ENCODE measurements at places on chromosomes 2 and 18.
A peak's percentile ranks its signal among the peaks of the same experiment; 100 is the strongest.

GRCh38 chr2:168712053-168712452 is 90.4 kb upstream of the NOSTRIN start:
- DNase-seq = peak; percentile 71

- DNase-seq = no peak
Observed at GRCh38 chr2:216643986-216644659, 10.9 kb downstream of the IGFBP2 start.

DNA sequence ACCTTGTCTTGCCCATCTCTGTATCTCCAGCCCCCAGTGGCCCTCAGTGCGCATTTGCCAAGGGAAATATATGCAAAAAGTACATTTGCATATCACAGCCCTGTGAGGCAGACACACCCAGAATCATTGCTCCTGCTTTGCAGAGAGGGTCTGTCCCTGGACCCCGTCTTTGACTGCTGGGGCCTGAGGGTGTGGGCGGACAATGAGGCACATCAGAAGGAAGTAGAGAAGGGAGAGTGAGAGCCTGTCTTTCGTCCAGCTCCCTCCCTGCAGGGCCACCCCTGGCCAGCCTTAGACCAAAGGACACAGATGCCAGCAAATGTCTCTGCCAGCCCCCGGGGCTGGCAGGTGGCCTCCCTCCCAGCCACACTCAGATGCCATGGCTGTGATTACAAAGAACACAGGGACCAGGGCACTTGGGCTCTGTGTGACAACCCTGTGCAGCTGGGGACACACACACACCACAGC is 516.2 kb upstream of the MYT1L start:
- DNase-seq = no peak

DNA sequence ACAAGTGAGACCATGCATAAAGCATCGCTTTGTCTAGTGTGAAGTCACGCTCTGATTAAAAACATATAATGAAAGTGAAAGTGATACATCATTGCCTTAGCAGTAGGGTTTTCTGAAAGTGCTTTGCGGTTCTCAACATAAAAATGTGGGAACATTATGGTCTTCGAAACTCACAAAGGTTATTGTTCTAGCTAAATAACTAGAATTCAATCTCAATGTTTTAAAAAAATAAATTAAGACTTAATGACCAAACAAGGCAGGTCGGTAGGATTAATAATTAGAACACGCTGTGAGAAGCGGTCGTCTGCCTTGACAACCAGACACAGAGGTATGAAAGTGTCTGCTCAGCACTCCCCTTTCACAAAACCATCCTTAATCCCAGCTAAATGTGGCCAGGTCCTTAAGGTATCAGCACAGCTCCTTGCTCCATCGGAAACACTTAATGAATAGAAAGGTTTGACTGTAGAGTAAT is 42.2 kb downstream of the KLHL14 start:
- peak; percentile 15 for DNase-seq

GRCh38 chr2:174344716-174345461 is 10.1 kb downstream of the SP9 start:
- no peak for DNase-seq

GRCh38 chr2:112933261-112933660 is 22.3 kb downstream of the IL37 start:
- no peak for DNase-seq

DNA sequence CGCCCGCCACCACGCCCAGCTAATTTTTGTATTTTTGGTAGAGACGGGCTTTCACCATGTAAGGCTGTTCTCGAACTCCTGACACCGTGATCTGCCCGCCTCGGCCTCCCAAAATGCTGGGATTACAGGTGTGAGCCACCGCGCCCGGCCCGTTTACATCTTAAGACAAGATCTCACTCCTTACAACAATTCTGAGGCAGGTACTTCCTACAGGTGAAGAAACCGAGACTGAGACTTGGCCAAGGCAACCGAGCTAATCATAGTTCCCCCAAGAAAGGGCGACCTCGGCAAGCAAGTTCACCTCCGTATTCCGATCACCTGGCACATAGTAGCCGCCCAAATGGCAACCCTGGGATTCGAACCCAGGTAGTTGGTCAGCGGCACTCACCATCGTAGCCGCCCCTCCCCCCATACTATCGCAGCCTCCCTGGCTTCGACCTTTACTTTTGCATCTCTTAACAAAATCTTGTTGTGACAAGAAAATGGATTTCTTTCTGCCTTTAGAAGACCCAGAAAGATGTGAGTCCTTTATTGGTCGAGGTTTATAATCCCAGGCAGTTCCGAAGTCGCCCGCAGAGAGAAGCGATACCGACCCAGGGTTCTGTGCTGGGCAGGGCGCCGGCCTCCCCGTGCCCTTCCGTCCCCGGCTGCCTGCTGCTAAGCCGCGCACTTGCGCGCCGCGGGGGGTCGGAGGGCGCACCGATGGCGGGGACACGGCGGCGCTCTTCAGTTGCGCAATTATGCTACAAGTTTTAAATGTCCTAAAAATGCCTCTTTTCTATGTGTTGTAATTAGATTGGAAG is 1.1 kb upstream of the FZD5 start:
- no peak for DNase-seq

GRCh38 chr2:211816754-211817153 is 721.8 kb downstream of the ERBB4 start:
- no peak for DNase-seq

DNA sequence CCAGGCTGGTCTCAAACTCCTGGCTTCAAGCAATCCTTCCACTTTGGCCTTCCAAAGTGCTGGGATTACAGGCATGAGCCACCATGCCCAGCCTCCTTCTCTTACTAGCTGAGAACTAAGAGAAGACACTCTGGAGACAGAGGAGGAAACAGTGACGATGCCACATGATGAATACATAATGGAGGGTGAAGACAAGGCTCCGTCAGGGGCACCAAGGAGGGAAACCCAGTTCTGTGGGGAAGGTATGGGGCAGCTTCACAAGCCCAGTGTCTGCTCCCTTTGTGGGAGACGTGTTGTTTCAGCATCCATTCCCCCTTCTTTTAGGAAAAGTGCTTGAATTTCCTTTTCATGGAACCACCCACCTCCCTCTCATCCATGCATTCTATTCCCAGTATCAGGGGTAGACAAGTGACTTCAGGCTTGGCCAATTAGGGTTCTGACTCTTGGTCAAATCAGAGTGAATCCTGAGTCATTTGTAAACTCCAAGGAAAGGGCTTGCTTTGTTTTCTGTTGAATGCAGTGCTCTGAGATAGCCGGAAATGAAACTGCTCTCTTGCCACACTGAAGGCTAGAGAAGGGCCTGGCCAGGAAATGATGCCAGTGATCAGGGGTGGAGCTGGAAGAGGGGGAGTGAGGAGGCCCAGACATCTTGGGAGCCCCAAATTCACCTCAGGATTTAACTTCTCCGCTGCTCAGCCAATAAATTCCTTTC is 23.7 kb downstream of the TMEM127 start:
- DNase-seq = peak; percentile 68

DNA sequence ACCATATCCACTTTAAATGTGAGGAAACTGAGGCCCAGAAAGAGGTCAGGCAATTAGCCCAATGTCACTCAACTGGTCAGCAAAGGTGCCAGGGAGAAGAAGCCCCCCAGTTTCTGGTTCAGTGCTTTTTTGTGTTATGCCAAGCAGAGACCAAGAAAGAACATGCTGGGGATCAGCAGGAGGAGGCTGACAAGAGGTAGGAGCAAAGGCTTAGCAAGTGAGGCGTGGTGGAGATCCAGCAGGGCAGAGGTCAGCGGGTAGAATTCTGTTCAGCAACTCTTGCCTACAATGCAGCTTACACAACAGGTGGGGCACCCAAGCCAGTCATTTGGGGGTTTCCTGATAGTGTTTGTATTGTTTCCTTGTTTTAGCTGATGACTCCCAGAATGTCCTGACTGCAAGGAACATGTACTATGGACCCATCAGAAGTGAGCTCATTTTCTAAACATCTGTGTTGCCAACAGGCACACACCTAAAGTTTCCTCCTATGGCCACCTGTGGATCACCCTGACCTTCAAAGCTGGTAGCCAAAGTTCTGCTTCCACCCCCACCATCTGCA is 28.2 kb downstream of the LPIN2 start:
- DNase-seq = no peak

- no peak for DNase-seq
Observed at GRCh38 chr18:62732617-62733016, 17.3 kb downstream of the PHLPP1 start.

GRCh38 chr18:50895350-50896045 is 16.6 kb downstream of the ME2 start:
- no peak for DNase-seq

DNA sequence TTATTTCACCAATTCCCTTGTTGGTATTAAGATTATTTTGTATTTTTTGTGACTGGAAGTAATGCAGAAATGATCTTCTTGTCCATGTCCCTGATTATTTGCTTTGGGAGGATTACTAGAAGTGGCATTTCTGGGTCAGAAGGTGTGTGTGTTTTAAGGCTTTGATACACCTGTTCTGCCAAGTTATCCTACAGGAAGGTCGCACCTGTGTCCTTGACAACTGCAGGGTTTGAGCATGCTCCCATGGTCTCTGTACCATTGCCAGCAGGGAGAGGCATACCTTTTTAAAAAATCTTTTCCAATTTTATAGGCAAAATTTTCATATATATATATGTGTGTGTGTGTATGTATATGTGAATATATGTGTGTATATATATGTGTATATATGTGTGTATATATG is 29.7 kb downstream of the KDM3A start:
- no peak for DNase-seq

- no peak for DNase-seq
Observed at GRCh38 chr2:49105506-49105905, 48.8 kb downstream of the FSHR start.

DNA sequence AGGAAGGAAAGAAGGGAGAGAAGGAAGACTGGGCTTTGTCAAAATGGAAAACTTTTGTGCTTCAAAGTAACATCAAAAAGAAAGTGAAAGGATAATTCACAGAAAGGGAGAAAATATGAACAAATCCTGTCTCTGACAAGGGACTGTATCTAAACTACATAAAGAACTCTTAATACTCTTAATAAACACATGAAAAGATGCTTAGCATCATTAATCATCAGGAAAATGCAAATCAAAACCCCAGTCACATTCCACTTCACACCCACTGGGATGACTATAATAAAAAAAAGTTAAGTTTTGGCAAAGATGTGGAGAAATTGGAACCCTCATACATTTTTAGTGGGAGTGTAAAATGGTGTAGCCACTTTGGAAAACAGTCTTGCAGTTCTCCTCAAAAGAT is 11.8 kb upstream of the ZFP36L2 start:
- no peak for DNase-seq

- DNase-seq = no peak
Observed at GRCh38 chr2:8004250-8004681, 677.6 kb upstream of the ID2 start.

GRCh38 chr18:57995331-57995730 is 48.7 kb upstream of the NEDD4L start:
- no peak for DNase-seq

DNA sequence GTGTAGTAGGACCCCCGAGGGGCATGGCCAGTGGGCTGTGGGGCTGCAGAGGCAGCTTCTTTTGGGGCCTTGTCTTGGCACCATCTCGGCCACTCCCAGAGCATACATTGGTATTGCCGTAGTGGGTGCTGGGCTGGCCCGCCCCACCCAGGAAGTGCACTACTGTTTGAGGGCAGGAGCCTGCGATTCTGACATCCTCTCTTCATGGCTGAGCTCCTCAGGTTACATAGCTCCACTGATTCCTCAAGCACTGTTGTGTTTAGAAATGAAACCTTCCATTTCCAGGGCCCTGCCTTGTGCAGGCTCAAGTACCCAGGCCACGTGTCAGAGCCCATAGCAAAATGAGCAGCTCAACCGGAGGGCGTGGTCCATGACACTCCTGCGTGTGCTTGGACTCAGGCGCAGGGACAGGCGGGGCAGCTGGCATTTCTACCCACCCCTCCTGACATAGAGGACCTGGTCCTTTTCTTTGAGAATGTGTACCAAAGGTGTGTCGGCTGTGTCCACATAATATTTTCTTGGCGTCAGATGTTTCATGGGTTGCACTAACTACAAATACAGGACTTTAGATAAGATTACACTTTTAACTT is 67.9 kb downstream of the DGKD start:
- peak; percentile 79 for DNase-seq

DNA sequence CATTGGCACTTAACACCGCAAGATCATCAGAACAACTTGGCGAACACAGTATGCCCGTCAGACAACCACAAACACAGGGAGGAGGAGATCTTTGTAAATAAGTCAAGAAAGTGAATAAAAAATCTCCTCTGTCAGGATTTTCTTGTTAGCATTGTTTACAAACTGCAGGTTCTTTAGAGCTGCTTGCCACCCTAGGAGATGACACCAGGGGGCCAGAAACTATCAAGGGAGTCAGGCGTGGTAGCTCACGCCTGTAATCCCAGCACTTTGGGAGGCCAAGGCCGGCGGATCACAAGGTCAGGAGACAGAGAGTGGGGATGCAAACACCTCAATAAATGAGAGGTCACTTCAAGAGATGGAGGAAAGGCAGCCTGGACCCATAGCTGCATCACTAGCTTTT is 428.1 kb downstream of the SETBP1 start:
- DNase-seq = no peak

- DNase-seq = no peak
Observed at GRCh38 chr2:119713819-119714490, 35.0 kb downstream of the TMEM177 start.

DNA sequence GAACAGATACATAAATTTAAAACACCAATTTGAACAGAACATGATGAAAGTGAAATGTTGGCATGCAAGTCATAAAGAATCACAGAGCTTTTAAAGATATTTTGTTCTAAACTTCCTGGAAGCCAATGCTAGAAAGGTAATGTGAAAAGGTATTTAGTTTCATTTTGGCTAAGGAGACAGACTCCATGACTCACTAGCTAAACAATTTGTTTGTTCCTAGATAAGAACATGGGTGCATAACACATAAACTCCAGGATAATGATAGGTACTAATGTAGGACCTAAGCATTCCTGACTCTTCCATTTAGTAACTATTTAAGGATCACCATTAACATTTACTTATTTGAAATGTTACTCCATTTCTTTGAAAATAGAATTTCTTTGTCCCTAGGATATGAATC is 292.5 kb upstream of the CNTNAP5 start:
- DNase-seq = no peak

- no peak for DNase-seq
Observed at GRCh38 chr2:240466579-240467148, 31.2 kb downstream of the GPC1 start.

- DNase-seq = no peak
Observed at GRCh38 chr2:107108556-107108955, 222.6 kb upstream of the ST6GAL2 start.

GRCh38 chr2:121232626-121233265 is 52.3 kb downstream of the TFCP2L1 start:
- no peak for DNase-seq

DNA sequence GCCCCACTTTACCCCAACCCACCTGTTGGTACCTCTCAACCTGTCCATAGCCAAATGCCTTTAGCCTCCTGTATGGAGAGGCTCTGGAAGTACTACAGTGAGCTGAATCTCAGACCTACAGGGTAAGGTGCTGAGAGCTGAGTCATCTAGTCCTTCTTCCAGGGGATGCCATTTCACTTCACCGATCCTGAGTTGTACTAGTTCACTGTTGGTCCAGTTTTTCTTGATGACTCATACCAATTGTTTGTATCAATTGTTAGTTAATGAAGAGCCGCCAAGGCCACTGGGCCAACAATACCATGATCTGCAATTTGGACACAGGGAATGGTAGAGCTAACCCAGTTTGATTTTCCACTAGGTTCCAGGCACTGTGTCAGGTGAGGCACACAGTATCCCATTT is 257.0 kb downstream of the CLIP4 start:
- DNase-seq = no peak

Measured in GM12864 (cell line).